ENCODE measurements at places on chromosomes 4 and X.
A peak's percentile ranks its signal among the peaks of the same experiment; 100 is the strongest.

GRCh38 chrX:24799565-24799964 lies 105.8 kb downstream of the POLA1 start:
- DNase-seq: no peak

DNA sequence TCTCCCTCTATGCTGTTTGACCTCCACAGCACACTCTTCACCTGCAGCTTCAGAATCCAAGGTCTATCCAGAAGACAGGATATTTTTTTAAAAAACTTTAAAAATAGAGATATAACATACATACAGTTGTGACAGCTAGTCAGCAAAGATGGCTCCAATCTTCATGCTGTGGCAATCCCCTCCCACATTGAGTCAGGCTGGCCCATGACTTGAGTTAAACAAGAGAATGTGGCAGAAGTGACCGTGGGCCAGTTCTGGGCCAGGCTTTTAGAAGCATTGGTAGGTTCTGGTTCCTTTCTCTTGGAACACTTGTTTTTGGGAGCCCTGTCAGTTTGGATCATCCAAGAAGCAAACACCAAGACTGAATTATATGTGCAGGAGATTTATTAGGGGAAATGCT lies 36.1 kb upstream of the REPS2 start:
- DNase-seq: no peak

DNA sequence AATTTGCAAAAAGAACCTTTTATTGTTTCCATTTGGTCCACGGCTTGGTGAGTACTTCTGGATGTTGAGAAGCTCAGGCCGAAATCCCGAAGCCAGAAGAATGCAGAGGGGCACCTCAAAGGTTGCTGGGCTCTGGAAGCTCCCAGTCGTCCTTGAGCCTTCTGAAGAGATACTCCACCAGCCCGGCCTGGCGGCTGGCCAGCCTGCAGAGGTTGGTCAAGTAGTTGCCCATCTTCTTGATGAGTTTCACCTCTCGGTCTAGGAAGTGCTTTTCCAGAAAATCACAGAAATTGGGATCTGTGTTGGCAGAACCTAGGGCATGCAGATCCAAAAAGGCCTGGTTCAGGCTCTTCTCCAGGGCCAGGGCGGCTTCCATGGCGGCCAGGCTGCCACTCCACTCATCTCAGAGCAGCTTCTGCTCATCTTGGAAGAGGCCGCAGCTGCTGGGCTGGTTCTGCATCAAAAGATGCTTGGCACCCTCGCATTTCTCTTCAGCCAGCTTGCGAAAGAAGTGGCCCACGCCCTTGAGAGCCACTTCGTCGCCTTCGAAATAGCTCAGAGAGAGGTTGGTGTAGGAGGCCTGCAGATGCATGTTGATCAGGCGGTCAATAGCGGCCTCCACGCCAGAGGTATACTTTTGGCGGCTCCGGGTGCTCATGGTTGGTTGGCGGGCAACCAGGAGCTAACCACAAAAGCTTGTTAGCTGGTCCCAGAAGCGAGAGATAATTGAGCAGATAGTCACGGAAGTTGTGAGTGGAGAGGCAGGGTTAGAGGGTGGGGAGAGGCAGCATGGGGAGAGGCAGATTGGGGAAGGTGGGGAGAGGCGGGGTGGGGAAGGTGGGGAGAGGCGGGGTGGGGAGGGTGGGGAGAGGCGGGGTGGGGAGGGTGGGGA lies 76.5 kb upstream of the TSPAN7 start:
- DNase-seq: no peak

DNA sequence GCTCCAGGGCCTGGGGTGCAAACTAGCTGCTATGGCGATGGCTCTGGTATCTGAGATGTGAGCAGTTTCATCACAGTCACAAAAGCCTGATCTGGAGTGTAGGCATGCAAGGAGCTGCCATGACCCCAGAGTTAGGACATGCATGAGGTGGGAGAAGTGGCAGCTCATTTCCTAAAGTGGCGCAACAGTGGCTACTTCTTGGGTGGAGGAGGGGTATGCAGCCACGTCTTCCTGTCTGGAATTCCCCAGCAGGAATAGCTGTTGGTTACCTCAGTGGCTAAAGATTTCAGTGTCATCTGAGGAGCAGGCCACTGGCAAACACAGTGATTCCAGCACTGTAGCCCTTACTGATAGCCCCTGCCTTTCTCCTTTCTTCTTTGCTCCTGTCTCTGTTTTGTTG lies 1382.5 kb downstream of the C4orf33 start:
- peak; percentile 4 for DNase-seq

DNA sequence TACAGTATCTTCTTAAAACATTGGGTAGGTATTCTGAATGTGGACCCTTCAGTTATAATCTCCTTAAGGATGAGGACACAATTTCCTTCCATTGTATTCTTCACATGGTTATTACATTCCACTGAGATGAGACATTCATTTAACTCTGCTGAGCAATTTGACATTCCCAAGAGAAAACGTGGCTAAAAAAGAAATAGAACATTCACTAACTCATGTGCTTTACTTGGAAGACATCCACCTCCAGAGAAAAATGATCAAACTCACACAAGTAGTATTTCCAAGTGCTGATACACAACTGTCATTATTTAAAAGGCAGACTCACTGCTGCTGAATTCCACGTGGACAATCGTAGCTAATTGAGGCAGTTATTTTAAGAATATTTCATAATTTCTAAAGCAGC lies 227.9 kb upstream of the ANKRD50 start:
- DNase-seq: no peak

GRCh38 chrX:32673193-32673592 lies 538.2 kb downstream of the DMD start:
- peak; percentile 8 for DNase-seq

DNA sequence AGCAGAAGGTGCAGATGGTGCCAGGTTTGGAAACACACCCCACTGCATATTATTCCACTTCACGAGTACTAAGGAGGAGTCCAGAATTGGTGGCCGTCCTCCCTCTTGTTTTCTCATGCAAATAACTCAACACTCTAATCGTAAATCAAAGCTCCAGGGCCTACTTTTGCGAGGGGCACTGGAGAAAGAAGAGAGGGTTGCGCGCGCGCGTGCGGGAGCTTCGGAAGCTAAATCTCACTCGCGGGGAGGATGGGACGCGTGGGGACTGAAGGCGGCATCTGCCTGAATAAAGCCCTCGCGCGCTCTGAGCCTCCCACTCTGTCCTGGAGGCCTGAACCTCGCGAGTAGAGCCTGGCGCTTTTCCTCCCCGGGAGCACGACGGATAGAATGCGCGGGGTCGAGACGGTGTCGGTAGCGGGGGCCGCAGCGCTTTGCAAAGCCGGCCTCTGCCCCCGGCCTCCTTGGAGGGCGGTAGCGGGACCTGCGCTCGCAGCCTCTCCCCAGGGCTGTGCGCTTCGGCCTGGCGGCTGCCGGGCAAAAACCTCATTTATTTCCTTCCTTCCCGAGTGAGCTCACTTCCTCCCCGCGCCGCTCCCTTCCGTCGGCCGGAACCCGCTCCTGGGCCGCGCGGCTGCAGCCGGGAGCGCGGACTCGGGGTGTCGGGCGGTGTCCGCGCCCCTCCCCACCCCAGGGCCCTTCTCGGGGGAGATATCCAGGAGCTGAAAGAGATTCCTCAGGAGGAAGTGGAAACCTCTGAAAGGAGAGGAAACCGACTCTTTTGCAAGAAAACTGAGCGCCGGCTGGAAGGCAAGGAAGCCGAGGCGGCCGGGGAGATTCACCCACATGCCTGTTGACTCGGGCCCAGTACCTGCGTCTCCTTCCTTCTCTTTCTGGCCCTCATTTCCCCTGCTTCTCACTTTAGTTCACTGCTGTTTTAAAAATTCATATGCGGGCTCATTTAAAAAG lies 20.7 kb downstream of the HAND2 start:
- DNase-seq: peak; percentile 57

DNA sequence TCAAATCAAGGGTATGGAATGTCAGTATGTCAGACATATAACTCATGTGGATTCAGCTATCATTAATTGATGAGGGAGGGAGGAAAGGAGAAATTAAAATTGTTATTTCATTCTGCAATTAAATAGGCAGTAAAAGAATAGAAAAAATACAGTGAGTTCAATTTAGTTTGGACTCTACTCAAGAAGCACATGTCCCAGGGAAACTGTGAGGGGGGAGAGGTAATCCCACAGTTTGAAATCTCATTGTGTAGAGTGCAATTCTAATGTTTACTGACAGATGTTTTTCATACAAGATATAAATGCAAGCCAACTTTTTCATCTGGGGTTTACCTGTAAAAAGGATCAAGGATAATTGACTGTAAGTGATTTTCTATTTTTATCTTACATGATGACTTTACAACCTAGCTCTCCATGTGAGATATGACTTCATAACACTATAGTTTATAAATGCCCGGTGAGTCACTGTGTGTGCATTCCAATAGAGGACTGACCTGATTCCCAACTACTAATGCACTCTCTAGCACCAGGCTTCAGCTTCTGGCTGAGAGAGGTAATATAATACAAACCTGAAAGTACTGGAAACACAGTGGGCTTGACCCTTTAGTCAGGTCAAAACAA lies 35.2 kb upstream of the SCD5 start:
- no peak for DNase-seq

GRCh38 chr4:22363036-22363435 lies 152.8 kb downstream of the ADGRA3 start:
- no peak for DNase-seq

DNA sequence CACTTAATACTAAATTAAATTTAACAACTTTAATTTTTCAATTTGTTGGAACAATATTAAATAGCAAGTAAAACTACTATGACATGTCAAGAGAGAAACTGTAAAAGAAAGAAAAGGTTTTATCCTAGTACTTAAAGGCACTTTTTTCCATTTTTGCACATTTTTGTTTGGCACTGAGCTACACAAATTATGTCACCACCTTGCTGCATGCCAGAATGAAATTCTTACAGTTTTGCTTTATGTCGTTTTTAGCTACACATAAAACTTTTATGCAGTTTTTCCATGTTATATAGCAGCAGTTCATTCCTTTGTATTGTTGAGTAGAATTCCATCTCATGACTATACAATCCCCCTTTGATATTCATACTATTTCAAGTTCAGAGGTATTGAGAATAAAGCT lies 99.1 kb upstream of the RXFP1 start:
- DNase-seq: no peak

Measured in ELF-1 (cell line).